ENCODE measurements at places on chromosomes 6 and 20.

GRCh38 chr6:79627422-79627821 lies 3.7 kb upstream of the SH3BGRL2 start:
- DNase-seq: no peak

GRCh38 chr20:58010666-58011065 lies 217.8 kb downstream of the ANKRD60 start:
- DNase-seq: no peak

DNA sequence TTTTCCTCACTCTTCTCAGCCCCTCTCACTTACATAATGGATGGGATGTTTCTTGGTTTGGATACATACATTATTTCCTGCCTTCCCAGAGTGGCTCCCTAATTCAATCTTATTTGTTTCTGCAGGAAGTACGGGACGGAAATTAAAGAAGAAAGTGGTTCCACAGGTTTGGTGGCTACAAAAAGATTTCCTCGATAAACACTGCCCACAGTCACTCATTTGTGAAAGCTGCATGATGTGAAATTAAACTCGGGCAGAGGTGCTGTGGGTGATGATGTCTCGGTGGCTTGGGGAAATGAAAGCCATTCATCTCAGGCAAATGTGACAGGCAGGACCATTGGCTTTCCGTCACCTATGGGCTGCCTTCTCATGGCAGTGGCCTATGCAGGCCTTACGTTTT lies 119.5 kb upstream of the KCNG1 start:
- DNase-seq: no peak

DNA sequence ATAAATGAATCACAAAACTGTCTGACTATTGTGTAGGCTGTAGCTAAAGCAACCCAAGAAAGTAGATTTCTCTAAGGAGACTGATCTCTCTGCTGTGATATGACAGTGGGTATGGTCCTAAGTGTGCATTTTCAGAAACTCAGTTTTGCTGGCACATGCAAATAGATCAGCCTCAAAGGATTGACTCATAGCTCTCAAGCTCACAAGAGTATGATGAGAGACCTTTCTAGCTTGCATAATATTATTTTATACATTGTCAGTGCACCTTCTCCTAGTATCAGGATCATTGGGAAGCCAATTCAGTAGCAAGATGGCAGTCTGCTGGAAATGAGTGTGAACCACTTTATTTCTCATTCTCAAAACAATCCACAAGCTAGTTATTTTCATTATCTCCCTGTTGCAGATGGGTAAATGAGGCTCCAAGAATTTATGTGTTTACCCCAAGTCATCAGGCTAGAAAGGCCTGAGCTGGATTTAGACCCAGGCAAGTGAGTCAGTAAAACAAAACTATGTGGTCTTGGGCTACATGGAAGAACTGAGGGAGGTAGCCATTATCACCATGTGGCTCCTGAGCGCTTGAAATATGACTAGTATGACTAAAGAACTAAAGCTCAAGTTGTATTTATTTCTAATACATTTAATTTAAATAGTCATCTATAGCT lies 27.9 kb upstream of the PLCB4 start:
- DNase-seq: no peak

- peak; percentile 87 for DNase-seq
Observed at GRCh38 chr20:34190679-34191090, 50.5 kb upstream of the ASIP start.

DNA sequence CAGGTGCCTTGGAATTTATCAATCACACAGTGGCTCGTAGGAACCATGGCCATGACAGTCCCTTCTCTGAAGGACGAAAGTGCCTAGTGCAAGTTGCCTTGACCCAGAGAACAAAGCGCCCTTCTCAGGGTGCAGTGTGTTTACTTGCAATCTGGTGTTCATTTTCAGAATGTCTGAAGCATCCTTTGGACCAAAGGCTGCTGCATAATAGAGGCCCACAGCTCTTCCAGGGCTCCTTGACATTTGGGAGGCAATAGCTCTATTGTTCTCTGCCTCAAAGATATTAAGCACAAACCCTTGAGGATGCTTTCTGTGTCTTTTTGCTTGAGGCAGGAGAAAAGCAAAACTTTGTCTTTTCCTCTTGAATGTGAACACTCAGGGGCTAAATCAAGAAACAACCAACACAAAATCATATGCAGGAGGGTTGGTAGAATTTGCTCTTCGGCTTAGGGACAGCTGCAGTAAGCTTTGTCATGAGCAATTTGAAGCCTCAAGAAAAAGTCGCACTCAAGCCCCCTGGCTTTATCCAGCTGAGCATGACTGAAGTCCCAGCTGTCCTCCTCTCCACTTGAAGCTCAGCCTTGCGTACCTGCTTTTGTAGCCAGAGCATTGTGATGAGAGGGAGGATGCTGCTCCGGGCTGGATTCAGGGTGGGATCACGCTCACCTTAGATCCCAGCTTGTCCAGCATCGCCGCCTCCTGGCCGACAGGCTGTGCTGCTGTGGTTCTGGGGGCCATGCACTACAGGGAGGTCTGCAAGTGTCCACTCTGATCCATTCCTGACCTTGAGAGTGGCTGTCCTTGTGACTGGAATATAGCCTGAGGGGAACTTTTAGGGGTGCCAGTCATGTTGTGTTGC lies 495.4 kb downstream of the CDH26 start:
- DNase-seq: peak; percentile 40

GRCh38 chr20:59458645-59459044 lies 145.7 kb upstream of the PHACTR3 start:
- no peak for DNase-seq

- no peak for DNase-seq
Observed at GRCh38 chr20:37902504-37903313, at the start of gene VSTM2L. Gene VSTM2L, plus strand, starts transcription at chr20:37903127. Its CDS starts 224 bp downstream, at chr20:37903351.

DNA sequence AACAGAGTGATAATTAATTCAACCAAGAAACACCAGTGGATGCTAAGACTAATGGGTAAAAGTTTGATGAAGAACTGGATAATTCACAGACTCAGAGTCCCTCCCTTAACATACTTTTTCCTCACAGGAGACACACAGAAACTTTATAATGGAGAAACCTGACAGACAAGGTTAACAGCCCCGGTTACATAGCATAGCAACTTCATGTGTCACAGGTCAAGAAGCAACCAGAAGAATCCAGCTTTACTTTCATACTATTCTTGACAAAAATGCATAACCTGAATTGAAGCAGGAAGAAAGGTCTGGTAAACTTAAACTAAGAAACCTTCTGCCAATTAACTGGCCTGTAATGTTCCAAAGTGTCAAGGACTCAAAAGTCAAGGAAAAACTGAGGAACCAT lies 375.9 kb downstream of the RNF144B start:
- no peak for DNase-seq

GRCh38 chr6:162862462-162862861 lies 134.7 kb downstream of the PACRG start:
- peak; percentile 13 for DNase-seq

- no peak for DNase-seq
Observed at GRCh38 chr6:41157323-41157722, 3.2 kb upstream of the TREML1 start.

DNA sequence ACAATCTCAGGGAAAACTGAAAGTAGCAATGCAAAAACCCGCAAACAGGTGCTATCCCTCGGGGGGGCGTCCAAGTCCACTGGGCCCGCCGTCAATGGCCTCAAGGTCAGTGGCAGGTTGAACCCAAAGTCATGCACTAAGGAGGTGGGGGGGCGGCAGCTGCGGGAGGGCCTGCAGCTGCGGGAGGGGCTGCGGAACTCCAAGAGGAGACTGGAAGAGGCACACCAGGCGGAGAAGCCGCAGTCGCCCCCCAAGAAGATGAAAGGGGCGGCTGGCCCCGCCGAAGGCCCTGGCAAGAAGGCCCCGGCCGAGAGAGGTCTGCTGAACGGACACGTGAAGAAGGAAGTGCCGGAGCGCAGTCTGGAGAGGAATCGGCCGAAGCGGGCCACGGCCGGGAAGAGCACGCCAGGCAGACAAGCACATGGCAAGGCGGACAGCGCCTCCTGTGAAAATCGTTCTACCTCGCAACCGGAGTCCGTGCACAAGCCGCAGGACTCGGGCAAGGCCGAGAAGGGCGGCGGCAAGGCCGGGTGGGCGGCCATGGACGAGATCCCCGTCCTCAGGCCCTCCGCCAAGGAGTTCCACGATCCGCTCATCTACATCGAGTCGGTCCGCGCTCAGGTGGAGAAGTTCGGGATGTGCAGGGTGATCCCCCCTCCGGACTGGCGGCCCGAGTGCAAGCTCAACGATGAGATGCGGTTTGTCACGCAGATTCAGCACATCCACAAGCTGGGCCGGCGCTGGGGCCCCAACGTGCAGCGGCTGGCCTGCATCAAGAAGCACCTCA lies 166.3 kb downstream of the DTNBP1 start:
- no peak for DNase-seq

DNA sequence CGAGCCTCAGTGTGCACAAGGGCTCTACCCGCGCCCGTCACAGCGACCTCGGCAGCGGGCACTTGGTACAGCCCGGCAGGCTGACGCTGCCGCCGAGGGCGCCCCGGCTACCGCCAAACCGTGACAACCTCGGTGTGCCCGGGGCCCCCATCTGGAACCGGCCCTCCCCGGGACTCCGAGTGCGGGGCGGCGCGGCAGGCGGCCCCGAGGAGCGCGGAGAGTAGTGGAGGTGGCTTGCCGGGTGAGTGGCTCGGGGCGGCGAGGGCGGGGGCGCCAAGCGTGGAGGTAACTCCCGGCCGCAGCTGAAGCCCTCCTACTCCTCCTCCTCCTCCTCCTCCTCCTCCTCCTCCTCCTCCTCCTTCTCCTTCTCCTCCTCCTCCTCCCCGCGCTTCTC lies at the start of gene ISM1:
Gene ISM1 (plus strand): TSS at position 371 of the 394 bp plus-strand sequence. CDS start 503 bp downstream, outside the sequence.
- DNase-seq: peak; percentile 77

GRCh38 chr6:166424431-166424830 lies 41.7 kb upstream of the MPC1 start:
- no peak for DNase-seq

DNA sequence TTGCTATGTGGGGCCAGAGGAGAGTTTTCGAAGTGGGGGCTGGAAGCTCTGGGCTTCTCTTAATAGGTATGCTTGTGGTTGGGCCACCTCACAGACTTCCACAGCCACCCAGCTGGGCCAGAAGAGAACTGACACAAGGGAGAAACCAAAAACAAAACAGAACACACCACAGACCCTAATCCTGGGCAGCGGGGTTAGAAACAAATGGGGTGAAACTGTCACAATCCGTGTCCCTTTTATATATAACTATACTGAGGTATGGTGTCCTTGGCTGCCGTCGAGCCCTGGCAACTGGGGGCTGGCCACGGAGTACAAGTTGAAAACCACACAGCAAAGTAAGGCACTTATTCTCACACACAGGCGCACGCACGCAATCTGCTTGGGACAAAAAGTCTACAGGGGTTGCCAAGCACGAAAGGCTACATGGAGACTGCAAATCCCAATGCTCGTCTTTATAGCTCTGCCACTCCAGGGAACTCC lies 78.3 kb downstream of the TRAM2 start:
- no peak for DNase-seq

- no peak for DNase-seq
Observed at GRCh38 chr20:20442466-20442865, 74.6 kb downstream of the INSM1 start.

GRCh38 chr20:5843054-5843592 lies 92.9 kb downstream of the SHLD1 start:
- DNase-seq: no peak

DNA sequence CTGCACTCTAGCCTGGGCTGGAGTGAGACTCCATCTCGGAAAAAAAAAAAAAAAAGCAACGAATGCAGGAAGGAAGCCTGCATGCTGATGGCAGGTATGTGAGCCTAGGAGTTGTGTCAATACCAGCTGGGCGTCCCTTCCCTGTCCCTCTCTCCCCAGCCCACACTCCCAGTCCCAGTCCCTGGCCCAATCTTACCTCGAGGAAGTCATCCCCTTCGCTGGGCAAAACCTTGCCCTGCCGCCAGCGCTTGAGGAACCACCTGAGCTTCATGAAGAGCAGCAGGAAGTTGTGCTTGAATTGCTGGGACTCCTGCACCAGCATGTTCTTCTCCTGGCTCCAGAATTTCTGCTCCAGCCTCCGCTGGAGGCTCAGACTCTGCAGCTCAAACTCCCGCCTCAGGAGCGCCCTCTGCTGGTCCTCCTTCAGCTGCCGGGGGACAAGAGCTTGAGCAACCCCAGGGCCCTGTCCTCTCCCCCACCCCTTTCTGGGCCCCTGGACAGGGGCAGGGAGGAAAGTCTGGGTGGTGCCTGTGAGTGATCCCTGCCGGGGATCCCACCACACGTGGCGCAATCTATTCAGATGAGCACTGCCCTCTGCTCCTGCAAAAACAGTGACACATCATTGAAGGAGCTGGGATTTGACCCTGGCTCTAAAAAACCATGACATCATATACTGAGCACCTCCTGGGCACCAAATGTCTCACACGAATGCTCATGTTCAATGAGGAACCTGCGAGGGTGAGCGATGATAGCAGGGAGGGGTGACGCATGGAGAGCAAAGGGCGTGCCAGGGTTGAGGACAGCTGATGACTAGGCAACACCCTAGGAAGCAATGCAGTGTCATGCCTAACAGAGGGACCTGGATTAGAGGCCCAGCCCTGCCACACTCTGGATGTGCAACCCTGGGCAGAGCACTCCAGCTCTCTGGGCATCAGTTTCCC lies 35.0 kb upstream of the DSN1 start:
- no peak for DNase-seq

- DNase-seq: no peak
Observed at GRCh38 chr6:33627876-33628275, 6.8 kb downstream of the ITPR3 start.

DNA sequence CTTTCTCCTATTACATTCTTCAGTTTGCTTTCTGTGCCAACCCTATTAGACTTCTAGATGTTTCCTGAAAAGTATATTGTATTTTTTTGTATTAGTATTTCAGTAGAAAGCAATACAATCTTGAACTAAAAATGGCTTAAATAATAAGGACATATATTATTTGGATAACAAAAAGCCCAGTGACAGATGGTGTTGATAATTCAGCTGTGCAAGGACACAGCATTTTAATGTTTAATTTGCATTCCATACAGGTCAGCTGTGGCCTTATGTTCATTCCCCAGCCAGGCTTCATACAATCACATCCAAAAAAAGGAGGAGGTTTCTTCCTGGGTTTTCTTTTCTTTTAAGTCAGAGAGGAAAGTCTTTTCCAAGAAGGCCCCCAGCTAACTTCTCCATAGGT lies 236.9 kb downstream of the CD109 start:
- no peak for DNase-seq

GRCh38 chr6:56246881-56247653 lies at the start of gene COL21A1:
Gene COL21A1, minus strand, starts transcription at chr6:56247580. Its CDS starts 64,962 bp downstream, at chr6:56182618.
- no peak for DNase-seq

DNA sequence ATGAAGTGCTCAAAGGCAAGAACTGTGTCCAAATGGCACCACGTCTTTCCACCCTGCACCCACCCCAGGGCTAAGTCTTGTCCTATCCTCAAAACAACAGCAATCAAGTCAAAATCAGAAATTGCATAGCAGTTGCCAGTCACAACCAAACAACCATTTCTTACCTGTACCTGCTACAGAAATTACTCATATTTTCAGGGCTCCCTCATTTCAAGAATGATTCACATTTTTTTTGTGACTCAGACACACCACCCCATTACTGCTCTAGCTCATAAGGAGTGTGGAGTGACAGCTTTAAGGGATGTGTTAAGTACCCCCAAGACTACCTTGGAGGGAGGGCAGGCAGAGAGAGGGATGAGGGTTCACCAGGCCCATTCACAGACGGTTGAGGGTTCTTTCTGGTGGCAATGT lies 111.7 kb downstream of the TRERF1 start:
- DNase-seq: no peak

- no peak for DNase-seq
Observed at GRCh38 chr6:122014961-122015360, 384.5 kb upstream of the HSF2 start.

GRCh38 chr20:58233881-58234528 lies 5.6 kb upstream of the ANKRD60 start:
- peak; percentile 29 for DNase-seq

All from NCI-H526 (cell line).